ENCODE measurements at places on chromosomes 7 and 10. TPM values are rescaled to one million over a fixed set of nuclear protein-coding genes. Genes with fewer than 3 reads are reported as not detected.

The JAKMIP3 gene
- not detected for total RNA-seq

The ZNF239 gene
- 8.4 TPM for total RNA-seq

The HNRNPF gene
- 268 TPM for total RNA-seq

The ATXN7L1 gene
- 3.1 TPM for total RNA-seq

The STRA8 gene
- total RNA-seq, result not detected

GRCh38 chr10:121059351-121059750, 208.2 kb downstream of the WDR11 start:
- DNase-seq, result no peak

- DNase-seq, result no peak
Observed at GRCh38 chr10:79158402-79159097, 89.8 kb downstream of the ZMIZ1 start.

DNA sequence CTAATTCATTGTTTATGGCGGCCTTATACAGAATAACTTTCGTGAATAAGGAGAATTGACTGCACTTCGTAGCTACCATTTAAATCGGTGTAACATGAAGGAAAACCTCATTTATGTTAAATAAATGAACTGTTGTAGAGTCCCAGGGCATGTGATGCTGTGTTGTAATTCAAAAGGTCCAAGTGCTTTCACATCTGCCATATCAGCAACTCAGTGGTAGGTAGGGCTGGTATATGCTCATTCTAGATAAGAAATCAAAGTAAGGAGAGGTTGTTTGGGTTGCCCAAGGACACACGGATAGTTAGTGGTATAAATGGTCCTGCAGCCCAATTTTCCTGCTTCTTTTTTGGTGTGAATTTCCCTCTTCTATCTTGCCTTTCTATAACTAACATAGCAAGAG, 15.8 kb downstream of the BBS9 start:
- no peak for DNase-seq

DNA sequence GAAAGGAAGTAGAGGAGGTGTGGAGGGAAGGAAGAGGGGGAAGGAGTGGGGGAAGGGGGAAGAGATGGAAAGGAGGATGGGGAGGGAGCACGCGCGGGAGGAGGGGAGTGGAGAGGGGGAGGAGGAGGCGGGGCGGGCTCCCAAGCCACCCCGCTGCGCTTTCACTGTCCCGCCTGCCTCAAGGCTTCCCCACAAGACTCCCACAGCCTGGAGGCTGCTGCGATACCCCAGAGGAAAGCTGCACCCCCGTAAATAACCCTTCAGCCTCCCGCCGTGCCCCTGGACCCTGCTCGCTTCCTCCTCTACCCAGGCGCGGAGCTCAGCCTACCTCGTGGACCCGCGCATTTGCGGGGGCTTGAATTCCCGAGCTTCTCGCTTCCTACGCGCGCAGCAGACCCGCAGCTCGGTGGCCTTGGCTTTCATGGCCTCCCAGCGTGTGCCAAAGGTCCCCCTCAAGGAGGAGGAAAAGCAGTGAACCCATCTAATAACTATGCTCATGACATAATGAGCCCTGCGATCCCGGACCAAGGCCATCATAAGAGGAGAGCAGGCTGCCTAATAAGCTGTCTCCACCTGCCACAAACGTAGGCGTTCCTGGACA, at the start of gene C10orf67:
Gene C10orf67 (minus strand): TSS at position 557 of the 601 bp plus-strand sequence. CDS start 23 bp downstream, at position 534.
- no peak for DNase-seq

- no peak for DNase-seq
Observed at GRCh38 chr10:132987671-132988571, 45.6 kb upstream of the CFAP46 start.

GRCh38 chr7:103626776-103627175, 180.8 kb upstream of the SLC26A5 start:
- DNase-seq, result no peak

GRCh38 chr10:78552261-78552811, 516.4 kb upstream of the ZMIZ1 start:
- DNase-seq, result no peak

DNA sequence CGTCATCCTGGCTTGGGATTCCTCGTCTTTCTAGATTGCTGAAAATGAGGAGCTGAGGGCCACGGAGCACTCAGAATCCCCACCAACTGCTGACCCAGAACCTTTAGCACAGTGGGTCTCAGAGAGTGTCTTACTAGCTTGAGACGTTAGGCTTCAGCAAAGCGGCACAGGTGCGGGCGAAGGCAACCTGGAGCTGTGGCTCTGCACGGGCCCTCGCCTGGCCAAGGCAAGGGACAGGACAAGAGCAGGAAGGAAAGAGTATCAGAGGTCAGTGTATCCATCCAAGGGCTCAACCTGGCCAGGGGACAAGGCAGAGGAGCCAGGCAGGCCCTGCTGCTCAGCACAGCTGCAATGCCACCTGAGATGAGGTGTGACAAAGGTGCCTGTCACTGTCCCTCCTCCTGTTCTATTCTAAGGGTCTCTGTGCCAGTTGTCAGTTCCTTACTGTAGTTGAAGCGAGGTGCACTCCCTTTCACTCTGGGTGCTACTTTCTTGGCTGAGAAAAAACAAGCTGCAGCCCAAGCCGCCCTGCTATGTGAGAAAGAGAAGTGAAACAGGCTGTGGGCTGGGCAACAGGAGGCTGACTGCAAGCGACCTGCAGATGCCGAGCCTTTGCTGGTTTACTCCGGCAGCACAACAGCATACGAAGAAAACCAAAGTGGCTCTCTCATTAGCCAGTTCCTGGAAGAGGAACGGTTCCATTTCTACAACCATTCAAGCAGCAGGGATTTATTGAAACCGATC, 33.3 kb upstream of the KDM7A start:
- no peak for DNase-seq

Measured in kidney epithelial cell (primary cell).